Osteoblast (primary cell): ENCODE measurements at places on chromosomes 11 and 22.

GRCh38 chr11:76709756-76710155 is 39.2 kb upstream of the LRRC32 start:
- DNase-seq: no peak

DNA sequence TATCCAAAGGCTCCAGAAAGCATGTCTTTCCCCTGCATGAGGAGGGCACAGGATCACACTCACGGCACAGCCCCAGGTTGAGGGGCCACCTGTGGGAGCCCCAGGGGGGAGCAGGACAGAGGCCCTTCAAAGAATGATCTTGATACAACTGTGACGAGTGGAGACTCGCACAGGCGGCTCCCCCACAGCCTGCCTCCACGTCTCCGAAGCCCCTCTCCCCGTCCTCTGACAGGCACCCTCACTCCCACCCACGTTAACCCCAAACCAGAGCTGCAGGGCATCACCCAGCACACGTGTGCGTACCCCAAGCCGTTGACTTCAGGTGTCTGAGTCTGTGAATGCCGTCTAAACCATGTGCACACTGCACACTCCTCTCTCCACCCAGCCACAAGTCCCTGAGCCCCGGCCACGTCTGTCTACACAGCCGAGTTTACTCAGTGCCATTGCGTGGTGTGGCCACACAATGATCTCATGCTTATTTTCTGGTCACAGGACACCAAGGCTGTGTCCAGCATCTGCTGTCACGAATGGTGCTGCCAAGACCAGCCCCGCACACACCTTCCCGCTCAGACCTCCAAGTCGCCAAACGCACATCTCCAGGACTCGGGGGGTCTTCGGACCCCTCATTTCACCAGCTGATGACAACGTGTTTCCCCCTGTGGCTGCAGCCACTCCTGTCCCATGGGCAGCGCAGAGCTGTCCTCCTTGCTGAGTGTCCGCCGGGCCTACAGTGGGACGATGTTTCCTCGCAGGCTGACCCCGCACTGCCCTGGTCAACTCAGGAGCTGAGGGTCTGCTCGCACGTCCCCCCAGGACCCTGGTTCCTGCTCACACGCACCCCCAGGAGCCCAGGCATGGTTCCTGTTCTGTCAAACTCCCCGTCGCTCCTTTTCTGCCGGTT is 251.2 kb downstream of the BRD1 start:
- DNase-seq: peak; percentile 61

DNA sequence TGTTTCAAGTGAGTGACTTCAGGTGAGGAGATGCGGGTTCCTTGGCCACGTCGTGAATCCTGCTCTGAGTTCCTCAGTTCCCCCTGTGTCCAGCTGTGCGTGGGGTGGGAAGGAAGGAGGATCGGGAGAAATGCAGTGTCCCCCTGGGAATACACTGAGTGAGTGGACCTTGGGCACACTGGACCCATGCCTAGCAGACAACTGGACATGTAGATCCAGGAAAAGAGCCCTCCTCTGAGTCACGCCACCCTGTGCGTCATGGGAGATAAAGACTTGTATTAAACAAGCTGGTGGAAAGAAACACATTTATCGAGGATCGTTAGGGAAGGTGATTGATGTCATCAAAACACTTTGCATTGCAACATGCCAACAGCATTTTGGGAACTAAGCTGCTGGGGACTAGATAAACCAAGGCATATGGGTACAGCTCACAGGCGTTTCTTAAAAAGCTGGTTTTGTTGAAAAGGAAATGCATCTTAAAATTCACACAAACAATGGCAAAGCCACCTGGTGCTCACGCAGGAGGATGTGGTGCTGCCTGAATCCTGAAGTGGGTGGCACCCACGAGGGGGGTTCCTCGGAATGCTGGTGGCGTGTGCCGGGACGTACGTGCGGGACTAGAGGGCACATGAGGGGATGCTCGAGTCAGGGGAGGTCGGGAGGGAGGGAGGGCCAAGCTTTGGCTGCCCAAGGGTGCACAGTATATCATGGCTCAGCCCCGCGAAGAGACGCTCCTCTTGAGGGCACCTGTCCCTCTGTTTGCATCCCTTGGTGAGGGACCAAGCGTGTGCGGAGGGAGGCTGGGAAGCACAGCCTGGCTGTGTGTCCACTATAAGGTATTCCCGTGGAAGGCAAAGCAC is 303.5 kb downstream of the TBC1D22A start:
- DNase-seq: peak; percentile 92

GRCh38 chr11:46332568-46333393 is 14.5 kb upstream of the DGKZ start:
- peak; percentile 85 for DNase-seq

GRCh38 chr22:42039271-42039670 is 31.3 kb downstream of the NAGA start:
- no peak for DNase-seq

DNA sequence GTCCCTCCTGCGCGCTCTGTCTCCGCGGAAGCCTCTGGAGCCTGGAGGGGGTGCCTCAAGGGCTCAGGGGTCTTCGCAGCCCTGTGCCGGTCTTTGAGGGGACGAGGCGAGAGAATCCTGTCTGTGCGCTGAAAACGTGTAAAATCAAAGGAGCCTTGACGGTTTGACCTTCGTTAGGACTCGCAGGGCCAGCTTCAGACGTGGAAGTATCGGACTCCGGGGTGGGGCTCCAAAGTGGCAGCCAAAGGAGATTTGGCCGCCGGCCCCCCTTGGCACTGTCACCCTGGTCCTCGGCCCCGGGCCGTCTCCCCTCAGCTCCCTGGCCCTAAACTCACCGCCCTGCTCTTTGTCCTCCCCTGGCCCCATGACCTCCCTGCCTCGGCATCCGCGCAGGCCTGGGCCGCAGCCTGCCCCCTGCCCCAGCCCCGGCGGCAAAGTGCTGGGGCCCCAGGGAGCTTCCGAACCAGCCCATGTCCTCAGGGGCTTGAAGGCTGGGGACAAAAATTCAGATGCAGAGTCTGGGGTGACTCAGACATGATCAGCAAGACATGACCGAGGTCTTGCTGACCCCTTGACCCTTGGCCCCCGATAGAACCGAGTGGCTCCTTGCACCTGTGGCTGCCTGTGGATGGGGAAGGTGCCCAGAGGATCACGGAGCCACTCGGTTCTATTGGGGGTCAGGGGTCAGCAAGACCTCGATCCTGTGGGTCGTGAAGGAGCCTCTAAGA is 6.9 kb upstream of the PHRF1 start:
- no peak for DNase-seq

DNA sequence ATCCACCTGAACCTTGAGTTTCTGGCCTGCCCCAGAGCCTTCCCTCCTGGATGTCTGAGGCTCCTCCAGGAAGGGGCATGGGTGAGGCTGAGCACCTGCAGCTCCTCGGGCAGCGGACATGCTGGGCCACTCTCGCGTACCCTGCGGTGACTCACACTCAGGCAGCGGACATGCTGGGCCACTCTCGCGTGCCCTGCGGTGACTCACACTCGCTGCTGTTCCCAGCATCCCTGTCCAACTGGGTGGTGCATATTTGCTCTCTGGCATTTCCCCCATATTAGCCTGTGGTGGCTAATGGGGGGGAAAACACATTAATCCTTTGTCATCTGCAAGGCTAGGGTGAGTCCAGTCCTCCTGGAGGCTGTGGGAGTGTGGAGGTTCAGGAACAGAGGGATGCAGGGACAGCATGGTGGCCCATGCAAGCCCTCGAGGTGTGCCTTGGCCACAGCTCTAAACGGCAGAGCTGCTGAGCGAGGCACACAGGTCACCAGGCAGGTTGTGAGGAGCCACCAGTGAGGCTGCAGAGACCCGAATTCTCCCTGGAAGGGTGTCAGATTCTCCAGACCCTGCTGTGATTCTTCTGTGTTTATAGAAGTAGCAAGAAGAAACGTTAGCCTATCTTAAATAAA is 728.1 kb downstream of the BRD1 start:
- DNase-seq: peak; percentile 3

- peak; percentile 17 for DNase-seq
Observed at GRCh38 chr22:20578707-20579106, 71.3 kb downstream of the MED15 start.

- DNase-seq: no peak
Observed at GRCh38 chr11:48055292-48056132, 75.2 kb downstream of the PTPRJ start.

- DNase-seq: no peak
Observed at GRCh38 chr22:35397095-35397904, 2.6 kb upstream of the MCM5 start.

- DNase-seq: peak; percentile 95
Observed at GRCh38 chr11:123197711-123198110, 2.7 kb upstream of the CLMP start.

GRCh38 chr11:112596324-112596723 is 335.7 kb upstream of the PLET1 start:
- DNase-seq: no peak

DNA sequence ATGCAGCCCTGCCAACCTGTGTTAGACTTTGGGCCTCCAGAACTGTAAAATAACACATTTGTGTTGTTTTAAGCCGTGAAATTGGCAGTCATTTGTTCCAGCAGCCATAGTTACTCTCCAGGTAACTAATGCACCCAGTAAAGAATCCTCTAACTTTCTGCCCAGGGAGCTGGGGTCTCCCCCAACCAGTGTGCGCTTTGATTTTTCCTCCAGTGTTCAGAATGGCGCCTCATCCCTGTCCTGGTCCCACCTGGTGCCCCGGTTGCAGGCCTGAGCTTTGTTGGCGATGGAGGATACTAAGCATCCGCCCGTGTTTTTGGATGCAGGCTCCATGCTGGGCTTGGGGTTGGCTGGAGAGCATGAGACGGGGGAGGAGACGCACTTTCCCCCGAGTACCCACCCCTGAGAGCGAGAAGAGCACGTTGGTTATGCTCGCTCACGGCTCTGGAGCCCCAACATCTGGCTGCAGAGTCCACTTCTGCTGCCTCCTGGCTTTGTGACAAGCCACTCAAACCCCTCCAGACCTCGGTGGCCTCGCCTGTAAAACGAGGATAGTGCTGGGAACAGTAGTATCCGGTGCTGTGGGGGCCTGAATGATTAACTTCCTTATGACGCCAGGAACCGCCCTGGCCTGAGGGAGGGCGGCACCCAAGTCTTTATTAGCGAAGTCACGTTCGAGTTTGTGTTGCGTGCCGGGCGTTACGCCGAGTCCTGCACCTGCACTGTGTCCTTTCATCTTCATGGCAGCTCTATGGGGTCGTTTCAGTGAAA is 25.8 kb downstream of the MRGPRD start:
- peak; percentile 95 for DNase-seq

GRCh38 chr11:90220391-90220790 is 2.5 kb downstream of the CHORDC1 start:
- DNase-seq: peak; percentile 78

- DNase-seq: no peak
Observed at GRCh38 chr22:19411690-19412045, 19.9 kb downstream of the HIRA start.

DNA sequence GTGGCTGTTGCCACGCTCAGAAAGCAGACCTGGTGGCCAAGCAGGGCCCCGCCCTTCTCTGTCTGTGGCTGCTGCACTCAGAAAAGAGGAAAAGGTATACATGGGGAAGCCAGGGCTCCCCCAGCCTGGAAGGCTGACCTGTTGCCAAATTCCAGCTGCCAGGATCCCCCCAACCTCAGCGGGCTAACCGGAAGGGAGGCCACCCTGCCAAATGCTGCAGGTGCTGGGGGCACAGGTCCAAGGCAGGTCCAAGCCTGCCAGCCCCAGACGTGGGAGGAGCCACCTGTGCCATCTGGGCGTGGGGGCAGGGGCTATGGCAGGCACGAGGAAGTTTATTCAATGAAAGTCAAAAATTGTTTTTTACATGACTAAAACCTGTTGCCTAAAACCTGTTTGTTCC is 2.6 kb downstream of the NPTXR start:
- peak; percentile 32 for DNase-seq
